ENCODE measurements at places on chromosomes 11 and 22. TPM values are rescaled to one million over a fixed set of nuclear protein-coding genes. Genes with fewer than 3 reads are reported as not detected.

DNA sequence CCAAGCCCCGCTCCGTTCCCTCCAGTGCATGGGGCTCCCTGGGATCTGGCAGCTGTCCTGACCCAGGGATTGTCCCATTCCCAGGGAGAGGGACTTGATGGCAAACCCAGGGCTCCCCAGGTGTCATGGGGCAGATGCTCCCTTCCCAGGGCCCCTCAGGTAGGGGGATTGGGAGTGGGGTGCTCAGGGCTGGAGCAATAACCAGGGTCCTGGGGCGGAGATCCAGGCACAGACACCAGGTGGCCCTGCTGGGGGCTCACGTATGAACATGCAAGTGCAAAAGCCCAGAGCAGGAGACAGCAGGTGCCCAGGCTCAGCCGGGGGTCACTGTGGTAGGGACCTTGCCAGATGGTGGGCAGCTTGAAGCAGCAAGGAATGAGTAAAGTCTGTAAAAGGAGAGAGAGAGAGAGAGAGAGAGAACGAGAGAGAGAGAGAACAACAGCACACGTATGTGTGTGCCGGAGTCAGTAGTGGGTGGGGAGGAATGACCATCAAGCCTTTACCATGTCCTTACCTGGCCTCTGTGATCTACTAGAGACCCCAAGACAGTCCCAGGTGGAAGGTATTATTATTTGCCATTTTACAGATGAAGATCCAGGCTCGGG lies 19.3 kb upstream of the MPPED1 start:
- DNase-seq = no peak
- H3K36me3 ChIP-seq = no peaks in the 10 kb centered on the region
- H3K27ac ChIP-seq = no peak overlapping the region
- H3K27me3 ChIP-seq = no peaks in the 10 kb centered on the region
- H3K4me3 ChIP-seq = no peak overlapping the region
- no peaks in the 10 kb centered on the region for H3K4me1 ChIP-seq

DNA sequence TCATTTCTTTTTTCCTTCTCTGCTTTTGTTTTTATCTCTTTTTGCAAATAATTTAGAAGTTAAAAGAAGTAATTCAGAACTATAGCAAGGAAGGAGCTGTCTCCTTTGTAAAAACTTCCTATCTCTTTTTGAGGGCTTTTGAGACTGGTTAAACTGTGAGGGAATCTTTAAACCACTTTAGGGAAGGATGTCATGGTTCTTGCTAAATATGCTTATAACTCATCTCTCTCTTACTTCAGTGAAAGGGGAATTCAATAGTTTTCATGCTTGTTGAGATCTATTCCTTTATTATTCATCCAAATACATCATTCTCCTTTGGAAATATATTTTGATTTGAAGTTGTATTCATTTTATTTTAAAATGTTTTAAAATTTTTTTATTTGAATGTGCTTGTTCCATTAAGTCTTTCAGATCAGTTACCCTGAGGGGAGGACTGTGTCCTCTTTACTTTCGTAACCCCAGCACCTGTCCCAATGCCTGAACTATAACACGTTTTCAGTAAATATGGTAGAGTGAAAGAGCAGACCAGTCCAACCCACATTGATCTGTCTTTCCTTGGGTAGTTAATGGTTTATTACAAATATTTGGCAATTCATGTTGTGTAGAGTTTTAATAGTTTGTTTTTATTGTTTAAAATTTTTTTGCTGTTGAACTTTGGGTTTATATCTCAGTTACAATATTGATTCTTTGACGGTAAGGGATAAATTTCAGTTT lies 27.5 kb downstream of the AMOTL1 start:
- peaks cover 53% of the 10 kb centered on the region for H3K4me1 ChIP-seq
- H3K36me3 ChIP-seq = no peaks in the 10 kb centered on the region
- H3K27ac ChIP-seq = no peak overlapping the region
- H3K27me3 ChIP-seq = no peaks in the 10 kb centered on the region
- no peak for DNase-seq
- H3K4me3 ChIP-seq = no peak overlapping the region

DNA sequence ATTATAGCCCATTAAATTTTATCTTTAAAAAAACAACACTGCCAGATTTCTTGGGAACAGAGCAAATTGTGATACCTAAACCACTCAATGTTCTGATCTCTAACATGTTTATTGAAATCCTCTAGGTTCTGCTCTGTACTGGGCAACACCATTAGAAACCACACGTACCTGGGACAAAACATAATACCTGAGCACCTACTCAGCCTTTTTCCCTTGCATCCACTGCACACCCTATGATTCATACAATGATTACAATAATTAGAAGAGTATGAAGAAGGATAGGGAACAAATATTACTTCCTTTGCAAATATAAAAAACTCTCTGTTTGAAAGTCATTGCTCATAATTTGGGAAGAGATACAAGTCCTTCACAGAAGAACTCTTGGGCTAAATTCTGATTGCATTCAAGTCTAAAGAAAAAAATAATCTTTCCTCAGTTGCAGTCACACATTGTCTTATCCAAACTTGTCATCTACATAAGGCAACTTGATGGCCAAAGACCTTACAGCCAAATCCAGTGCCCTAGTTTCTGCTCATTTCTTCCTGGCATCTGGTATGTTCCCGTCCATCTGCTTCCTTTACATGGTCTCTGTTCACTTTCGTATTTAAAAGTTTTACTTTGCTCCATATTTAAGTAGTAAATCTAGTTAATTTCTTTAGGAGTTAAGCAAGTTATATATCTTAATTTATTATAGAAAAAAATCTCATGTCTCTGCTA lies 407.4 kb downstream of the LRRC4C start:
- H3K4me3 ChIP-seq = no peak overlapping the region
- no peak for DNase-seq
- H3K27me3 ChIP-seq = no peaks in the 10 kb centered on the region
- no peaks in the 10 kb centered on the region for H3K4me1 ChIP-seq

DNA sequence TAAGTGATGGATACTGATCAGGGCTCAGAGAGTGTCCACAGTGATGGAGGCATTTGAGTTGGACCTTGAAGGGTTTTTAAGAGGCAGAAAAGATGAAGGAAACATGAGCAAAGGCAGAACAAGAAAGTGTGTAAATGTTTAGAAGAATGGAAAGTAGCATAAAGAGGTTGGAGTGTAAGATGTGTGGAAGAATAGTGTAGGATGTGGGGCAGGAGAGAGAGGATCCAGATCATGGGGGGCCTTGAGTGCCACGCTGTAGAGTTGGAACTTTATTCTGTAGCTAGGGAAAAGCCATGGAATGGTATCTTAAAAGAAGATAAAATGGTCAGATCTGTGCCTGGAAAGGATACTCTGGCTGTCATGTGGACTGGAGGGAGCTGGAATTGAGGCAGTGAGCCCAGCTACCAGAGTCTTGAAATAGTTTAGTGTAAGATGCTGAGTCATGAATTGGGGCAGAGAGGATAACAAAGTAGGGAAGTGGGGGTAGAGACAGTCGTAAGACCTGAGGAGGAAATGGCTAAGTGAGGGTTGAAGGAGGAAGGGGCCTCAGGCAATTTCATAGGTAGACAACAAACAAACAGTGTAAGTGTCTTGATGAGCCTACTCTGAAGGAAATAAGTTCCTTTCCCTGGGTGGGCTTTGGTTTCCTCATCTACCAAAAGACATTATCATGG lies 6.7 kb downstream of the KCNE3 start:
- H3K4me1 ChIP-seq = no peaks in the 10 kb centered on the region
- no peaks in the 10 kb centered on the region for H3K36me3 ChIP-seq
- H3K4me3 ChIP-seq = no peak overlapping the region
- H3K27me3 ChIP-seq = no peaks in the 10 kb centered on the region
- no peak for DNase-seq

DNA sequence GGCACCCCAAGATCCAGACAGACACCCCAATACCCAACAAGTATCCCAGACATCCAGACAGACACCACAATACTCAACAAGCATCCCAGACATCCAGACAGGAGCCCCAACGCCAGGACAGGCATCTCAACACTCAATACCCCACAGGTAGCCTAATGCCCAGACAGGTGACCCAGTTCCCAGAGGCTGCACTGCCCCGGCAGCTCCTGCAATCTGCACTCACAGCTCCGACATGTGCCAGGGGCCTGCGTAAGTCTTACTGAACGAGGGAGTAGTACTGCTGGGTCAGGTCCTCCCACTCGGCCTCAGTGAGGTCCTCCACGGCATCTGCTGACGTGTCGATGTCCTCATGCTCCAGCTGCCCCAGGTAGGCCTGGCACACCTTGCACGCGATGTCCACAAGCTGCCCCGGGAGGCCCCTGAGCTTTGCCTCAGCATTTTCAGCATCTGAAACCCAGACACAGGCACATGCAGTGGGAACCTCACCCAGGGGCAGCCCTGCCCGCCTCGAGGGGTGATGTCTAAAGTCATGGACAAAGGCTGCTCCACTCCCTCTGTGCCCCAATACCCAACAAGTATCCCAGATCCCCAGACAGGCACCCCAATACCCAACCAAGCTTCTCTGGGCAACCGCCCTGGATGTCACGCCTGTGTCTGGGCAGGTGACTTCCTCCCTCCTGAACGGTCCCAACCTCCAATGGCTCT lies 16.6 kb downstream of the TTLL8 start:
- H3K36me3 ChIP-seq = no peaks in the 10 kb centered on the region
- no peak overlapping the region for H3K4me3 ChIP-seq
- no peak for DNase-seq
- H3K27me3 ChIP-seq = no peaks in the 10 kb centered on the region
- no peaks in the 10 kb centered on the region for H3K4me1 ChIP-seq

GRCh38 chr11:103949781-103950180 lies 86.7 kb upstream of the DDI1 start:
- no peak overlapping the region for H3K27ac ChIP-seq
- no peaks in the 10 kb centered on the region for H3K27me3 ChIP-seq
- DNase-seq = no peak
- no peaks in the 10 kb centered on the region for H3K4me1 ChIP-seq

DNA sequence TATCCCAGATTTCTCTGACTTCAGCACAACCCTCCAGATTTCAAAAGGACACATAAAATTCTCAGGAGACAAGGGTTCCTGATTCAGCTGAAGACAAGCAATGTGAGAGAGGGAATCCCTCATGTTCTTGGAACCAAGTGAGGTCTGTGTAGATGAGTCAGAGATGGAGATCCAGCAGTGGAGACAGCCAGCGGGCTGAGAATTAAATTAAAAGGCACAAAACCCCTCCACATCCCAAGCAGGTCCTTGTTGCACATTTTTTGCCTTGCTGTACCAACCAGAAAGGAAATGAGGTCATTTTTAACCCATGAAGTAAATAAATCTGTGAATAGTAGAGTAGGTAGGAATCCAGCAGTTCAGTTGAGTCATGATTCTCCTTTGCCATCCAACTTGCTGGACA lies 9.7 kb downstream of the MTNR1B start:
- no peaks in the 10 kb centered on the region for H3K36me3 ChIP-seq
- no peak overlapping the region for H3K4me3 ChIP-seq
- H3K4me1 ChIP-seq = no peaks in the 10 kb centered on the region
- no peak overlapping the region for H3K27ac ChIP-seq

DNA sequence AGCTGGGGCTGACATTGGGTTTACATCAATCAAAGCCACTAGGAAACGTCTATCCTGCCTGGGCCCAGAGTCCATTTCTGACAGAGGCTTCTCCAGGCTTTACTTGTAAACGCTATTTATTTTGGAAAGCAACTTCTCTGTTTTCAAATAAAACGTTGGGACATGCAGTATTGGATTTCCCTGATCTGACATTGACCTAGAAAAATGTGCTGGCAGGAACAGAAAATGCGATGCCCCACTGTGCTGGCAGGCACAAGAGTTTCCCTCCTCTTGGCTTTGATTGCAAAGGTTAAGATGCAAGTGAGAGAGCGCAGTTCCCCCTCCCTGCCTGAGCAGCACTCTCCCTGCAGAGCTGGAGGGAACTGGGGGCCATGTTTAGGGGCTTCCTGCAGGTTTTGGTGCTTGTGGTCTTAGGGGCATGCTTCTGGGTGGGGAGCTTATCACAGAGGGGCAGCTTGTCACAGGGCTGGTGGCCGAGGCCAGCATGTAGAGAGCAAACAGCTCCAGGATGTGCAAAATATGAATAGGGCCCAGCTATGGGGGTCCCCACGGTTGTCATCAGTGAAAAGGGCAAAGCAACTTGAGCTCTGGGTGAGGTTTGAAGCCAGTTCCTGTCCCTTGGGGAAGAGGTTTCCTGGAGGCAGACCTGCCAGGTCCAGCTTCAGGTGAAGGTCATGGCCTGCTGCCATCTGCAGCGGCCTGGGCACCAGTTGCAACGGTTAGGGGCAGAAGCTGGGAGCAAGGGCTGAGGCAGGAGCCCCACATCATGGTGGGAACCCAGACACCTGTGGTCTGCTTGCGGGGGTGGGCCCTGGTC lies 42.3 kb upstream of the DKK3 start:
- H3K36me3 ChIP-seq = no peaks in the 10 kb centered on the region
- DNase-seq = peak; percentile 76
- peaks cover 16% of the 10 kb centered on the region for H3K4me1 ChIP-seq
- peak overlapping the region; percentile 23 for H3K27ac ChIP-seq

DNA sequence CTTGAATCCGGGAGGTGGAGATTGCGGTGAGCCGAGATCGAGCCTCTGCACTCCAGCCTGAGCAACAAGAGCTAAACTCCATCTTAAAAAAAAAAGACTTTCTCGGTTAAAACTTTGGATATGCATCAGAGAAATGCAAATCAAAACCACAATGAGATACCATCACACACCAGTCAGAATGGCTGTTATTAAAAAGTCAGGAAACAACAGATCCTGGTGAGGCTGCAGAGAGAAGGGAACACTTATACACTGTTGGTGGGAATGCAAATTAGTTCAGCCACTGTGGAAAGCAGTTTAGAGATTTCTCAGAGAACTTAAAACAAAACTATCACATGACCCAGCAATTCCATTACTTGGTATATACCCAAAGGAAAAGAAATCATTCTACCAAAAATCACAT lies 619.4 kb upstream of the KIRREL3 start:
- DNase-seq = no peak
- no peak overlapping the region for H3K4me3 ChIP-seq
- no peaks in the 10 kb centered on the region for H3K4me1 ChIP-seq
- no peaks in the 10 kb centered on the region for H3K36me3 ChIP-seq
- H3K27ac ChIP-seq = no peak overlapping the region

- no peak overlapping the region for H3K4me3 ChIP-seq
- H3K27me3 ChIP-seq = no peaks in the 10 kb centered on the region
- H3K4me1 ChIP-seq = no peaks in the 10 kb centered on the region
- H3K36me3 ChIP-seq = no peaks in the 10 kb centered on the region
- H3K27ac ChIP-seq = no peak overlapping the region
Observed at GRCh38 chr11:120890609-120891320, 133.1 kb upstream of the TBCEL start.

DNA sequence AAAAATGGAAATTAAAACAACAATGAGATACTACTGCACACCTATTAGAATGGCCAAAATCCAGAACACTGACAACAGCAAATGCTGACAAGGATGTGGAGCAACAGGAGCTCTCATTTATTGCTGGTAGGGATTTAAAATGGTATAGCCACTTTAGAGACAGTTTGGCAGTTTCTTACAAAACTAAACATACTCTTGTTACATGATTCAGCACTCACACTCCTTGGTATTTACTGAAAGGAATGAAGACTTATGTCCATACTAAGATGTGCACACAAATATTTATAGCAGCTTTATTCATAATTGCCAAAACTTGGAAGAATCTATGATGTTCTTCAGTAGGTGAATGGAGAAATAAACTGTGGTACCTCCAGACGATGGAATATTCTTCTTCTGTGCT lies 40.8 kb downstream of the PGM2L1 start:
- H3K27ac ChIP-seq = no peak overlapping the region
- H3K36me3 ChIP-seq = no peaks in the 10 kb centered on the region
- H3K27me3 ChIP-seq = no peaks in the 10 kb centered on the region
- no peak overlapping the region for H3K4me3 ChIP-seq
- no peak for DNase-seq

SRPRA gene
- 167 TPM for total RNA-seq

APOA1 gene
- not detected for total RNA-seq

HTR3A gene
- total RNA-seq = 4.9 TPM

TBX1 gene
- total RNA-seq = 0.19 TPM

ALX4 gene
- 0.03 TPM for total RNA-seq

POU2AF2 gene
- total RNA-seq = 0.16 TPM

TRIM48 gene
- not detected for total RNA-seq

NXPE2 gene
- not detected for total RNA-seq

All from pancreas (tissue), 10 donors.